ENCODE measurements at places on chromosomes 7 and 10. TPM values are rescaled to one million over a fixed set of nuclear protein-coding genes. Genes with fewer than 3 reads are reported as not detected.

The FXYD4 gene
- not detected for total RNA-seq

The COL26A1 gene
- not detected for total RNA-seq

The GRID1 gene
- total RNA-seq: not detected

The LRRD1 gene
- total RNA-seq: not detected

The WDR86 gene
- 24.4 TPM for total RNA-seq

The CDHR1 gene
- 0.73 TPM for total RNA-seq

The RELN gene
- total RNA-seq: not detected

The NUTM2A gene
- 1.7 TPM for total RNA-seq

The DLX6 gene
- not detected for total RNA-seq

The SPDYE6 gene
- total RNA-seq: not detected

DNA sequence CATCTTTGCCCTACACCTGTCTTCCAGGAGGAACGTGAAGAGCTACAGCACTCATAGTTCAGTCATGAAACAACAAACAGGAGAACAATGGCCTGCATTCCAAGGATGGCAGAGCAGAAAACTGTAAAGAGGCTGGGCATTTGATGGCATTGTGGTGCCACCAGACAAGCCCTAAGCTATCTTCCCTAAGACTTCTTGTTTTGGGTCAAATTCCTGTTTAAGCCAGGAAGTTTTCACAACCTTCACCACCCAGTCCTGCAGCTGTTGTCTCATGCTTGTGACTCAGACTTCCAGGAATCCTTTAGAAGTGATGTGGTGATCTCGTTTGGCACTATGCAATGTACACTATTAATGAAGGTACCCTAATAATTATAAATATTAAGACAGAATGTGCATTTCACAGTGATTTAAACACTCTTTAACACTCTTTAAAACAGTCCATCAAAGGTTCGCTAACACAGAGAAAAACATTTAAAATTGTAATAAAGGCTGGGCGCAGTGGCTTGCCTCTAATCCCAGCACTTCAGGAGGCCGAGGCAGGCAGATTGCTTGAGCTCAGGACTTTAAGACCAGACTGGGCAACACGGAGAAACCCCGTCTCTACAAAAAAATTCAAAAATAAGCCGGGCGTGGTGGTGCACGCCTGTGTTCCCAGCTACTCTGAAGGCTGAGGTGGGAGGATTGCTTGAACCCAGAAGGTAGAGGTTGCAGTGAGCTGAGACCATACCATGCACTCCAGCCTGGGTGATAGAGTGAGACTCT is 2.7 kb upstream of the HERPUD2 start:
- DNase-seq: no peak

DNA sequence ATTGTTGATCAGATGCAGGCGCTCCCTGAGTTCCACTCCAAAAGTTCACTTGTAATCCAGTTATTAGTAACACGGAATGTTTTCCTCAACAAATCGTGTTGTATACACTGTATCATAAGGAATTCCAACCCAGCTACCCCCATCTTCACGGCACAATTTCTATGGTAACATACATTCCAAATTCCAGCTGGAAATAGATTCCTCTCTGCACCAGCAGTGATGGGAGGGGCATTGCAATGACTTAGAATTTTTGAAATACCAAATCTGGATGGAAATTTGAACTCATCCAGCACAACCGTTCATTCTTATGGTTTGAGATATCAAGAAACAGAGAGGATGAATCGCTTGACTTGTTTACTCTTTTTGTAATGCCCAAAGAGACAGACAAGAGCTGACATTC is 38.9 kb upstream of the RHEB start:
- DNase-seq: no peak

DNA sequence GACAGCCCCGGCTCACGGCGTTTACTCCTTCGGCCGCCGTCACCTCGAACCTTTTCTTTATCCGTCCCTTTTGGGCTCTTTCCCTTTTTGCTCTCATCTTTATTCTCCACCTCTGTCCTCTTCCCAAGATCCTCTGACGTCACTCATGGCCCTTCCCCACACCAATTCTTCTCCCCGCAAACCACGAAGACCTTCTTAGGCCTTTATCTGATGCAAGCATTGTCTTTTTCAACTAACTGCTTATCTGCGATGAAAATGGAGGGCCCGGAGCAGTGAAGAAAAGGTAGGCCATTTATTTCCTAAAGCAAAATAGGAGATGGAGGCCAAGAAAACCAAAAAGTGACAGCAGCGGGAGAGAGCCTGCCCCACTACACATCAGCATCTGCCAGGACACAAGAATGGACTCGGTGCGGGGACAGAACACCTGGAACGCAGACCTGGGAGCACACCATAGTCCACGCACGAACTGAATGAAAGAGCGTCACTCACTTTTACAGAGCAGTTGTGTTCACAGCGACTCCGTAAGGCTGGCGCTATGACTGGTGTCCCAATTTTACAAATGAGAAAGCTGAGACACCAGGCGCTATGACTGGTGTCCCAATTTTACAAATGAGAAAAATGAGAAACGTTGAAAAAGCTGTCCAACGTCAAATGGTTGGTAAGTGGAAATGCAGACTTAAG is 45.3 kb downstream of the ZNF777 start:
- no peak for DNase-seq

DNA sequence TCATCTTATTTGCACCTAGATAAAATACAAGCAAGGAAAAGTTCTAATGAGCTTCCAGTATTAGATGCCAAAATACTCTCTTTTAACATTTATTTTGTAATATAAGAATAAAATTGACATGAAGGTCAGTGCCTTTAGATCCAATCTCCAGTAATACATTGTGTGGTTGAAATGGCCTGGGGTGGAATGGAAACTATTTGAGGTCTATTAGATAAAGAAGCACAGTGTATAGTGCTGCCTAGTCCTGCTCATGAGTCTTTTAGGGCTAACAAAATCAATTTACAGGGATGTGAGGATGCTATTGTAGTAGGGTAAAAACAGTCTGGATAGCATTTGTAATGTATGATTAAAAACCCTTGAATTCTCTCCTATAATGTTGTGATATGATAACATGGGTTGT is 84.5 kb upstream of the ETV1 start:
- DNase-seq: no peak

GRCh38 chr7:33535989-33536388 is 369.4 kb upstream of the BMPER start:
- DNase-seq: no peak

GRCh38 chr10:34722404-34722803 is 92.7 kb downstream of the PARD3 start:
- no peak for DNase-seq

DNA sequence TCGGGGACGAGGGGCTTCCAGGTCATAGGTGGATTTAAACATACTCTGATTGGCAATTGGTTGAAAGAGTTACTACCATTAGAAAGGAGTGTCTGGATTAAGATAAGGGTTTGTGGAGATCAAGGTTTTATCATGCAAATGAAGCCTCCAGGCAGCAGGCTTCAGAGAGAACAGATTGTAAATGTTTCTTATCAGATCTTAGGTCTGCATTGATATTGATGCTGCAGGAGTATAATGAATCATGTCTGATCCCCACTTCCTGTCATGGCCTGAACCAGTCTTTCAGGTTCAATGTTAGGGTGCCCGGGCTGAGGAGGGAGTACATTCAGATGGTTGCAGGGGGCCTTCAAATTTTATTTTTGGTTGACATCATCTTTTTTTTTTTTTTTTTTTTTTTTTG is 51.4 kb downstream of the SH3PXD2A start:
- no peak for DNase-seq

DNA sequence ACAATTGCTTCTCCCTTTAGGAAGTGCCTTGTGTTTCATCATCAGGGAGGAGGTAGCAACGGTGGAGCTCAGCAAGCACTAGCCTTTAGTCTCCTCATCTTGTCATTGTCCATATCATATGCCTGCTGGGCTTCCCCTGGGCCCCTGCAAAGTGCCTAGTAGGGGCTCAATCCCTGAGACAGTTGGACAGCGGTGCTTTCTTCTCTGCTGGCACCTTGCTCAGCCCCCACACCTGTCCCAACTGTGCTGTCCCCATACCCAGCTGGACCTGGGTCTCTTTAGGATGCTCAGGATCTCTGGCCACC is 5.5 kb downstream of the SMARCD3 start:
- DNase-seq: no peak

DNA sequence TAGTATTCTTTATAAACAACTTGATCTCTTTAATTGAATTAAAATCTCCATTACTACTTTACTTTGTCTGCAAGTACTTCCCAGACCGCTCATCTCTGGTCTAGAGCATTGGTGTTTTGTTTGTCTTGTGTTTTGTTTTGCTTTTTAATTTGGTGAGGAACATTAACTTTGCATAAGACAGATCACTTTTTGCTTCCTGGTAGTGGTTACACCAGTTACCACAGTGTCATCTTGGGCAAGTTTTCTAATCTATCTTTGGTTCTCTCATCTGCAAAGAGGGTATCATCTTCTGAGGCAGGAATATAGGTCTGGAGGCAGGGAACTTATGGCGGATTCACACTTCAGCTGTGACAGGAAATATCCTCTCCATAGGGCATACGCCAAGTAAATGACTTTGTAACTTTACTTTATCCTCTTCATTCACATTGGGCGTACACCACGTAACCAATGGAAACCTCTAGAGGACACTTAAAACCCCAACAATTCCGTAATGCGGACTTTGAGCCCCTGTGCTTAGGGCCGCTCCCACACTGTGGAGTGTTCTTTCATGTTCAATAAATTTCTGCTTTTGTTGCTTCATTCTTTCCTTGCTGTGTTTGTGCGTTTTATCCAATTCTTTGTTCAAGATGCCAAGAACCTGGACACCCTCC is 83.2 kb upstream of the JAZF1 start:
- DNase-seq: no peak

GRCh38 chr7:93538061-93538460 is 36.5 kb downstream of the CALCR start:
- no peak for DNase-seq

DNA sequence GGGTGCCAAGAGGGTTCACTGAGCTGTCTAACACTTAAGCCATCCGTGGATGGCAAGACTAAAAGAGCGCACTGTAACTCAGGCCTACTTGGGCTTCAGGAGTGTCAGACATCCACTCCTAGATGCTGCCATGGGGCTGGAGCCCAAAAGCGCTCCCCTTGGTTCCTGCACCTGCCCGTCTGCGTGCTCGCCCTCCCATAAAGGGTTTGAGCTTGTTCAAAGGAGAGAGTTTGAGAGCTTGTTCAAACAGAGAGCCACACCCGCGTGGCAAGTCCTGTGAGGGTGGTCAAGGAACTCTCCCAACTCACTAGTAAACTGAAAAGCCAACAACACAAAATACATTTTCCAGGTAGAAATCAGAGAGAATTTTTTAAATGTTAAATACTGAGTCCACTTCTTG is 256.7 kb downstream of the SEMA3A start:
- no peak for DNase-seq

- DNase-seq: no peak
These were observed 124.8 kb downstream of the PPP1R17 start for GRCh38 chr7:31811650-31812461.

DNA sequence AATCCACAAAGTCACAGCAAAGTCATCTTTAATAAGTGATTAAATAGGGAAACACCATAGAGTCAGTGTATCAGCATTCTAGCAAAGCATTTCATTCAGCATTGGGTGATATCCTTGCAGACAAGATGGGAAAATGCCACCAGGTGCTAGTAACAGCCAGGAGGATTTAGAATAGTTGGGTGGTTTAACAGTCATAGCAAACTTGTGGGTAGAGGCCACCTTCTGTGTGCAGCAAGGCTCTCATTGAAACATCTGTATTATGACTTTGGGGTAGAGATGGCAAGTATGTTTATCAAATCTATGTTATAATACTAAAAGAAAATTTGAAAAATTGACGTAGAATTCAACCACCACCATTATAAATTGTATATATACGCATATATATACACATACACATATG is 26.4 kb upstream of the ADO start:
- no peak for DNase-seq

GRCh38 chr7:94781236-94781635 is 125.3 kb upstream of the SGCE start:
- DNase-seq: no peak

DNA sequence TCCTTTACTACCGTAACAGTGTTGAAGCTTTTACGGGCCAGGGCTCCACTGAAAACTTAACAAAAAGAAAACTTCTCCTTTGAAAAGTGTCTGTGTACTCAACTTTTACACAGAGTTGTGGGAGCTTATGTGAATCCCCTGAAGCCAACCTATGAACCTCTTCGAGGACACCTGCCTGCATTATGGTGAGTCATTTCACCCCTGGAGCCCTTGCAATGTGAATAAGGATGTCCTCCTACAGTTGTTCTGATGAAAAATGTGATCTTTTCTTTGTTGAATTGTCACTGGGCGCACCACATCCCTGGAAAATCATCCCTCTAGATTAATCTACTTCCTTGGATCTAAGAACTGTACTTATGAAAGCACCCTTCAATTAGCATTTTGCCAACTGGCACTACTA is 93.2 kb downstream of the SORCS1 start:
- DNase-seq: no peak

DNA sequence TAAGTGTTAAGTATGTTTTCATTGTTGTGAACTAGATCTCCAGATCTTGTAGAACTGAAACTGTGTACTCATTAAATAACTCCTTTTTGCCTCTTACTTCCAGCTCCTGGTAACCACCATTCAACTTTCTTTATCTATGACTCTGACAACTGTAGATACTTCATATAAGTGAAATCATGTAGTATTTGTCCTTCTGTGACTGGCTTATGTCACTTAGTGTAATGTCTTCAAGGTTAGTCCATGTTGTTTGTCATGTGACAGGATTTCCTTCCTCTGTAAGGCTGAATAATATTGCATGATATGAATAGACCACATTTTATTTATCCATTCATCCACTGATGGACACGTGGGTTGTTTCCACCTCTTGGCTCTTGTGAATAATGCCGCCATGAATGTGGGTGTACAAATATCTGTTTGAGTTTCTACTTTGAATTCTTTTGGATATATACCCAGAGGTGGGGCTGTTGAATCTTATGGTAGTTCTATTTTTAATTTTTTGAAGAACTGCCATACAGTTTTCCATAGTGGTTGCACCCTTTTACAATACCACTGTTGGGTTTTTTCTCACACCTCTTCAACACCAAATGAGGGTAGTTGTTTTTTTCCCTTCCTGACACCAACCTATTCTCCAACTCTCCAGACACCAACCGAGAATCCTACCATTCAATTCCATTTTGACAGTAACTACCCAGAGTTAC is 10.7 kb upstream of the FMC1 start:
- no peak for DNase-seq

- DNase-seq: no peak
These were observed 44.7 kb downstream of the AVL9 start for GRCh38 chr7:32539919-32540531.
